Bone marrow (tissue), 2 donors: ENCODE measurements at places on chromosomes 16 and 17.
A peak's percentile ranks its signal among the peaks of the same experiment; 100 is the strongest.

GRCh38 chr17:48406936-48407567 is 23.0 kb downstream of the SKAP1 start:
- DNase-seq, result no peak

GRCh38 chr16:57028086-57028485 is 38.7 kb downstream of the NLRC5 start:
- no peak for DNase-seq

DNA sequence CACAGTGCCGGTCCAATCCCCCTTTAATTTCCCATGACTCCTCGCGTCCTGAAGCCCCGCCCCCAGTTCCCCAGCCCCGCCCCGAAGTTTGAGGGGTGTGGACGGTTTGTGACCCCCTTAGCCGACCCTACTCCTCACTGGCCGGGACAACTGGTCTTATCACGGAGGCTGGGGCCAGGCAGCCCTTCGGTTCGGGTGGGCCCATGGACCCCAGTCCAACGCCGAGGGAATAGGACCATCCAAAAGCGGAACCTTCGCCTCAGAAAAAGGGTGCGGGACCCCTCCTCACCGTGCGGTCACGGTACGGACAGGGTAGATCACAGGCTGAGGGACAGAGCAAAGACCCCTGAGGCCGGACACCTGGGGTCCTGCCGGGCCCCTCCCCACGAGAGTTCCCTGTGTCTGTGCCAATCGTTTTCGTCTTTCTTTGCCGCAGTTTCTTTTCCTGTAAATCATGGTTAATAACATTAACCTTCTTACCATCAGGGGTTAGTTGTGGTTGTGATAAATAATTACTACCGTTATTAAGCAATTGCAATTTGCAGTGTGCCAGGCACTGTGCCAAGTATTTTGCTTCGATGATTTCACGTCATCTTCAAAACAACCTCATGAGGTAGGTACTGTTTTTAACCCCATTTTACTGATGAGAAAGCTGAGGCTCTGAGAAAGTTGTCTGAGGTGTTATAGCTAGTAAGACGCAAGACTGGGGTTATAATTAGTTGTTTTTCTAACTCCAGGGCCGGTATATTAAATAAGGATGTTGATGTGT is 543 bp downstream of the TMUB2 start:
- no peak for DNase-seq

DNA sequence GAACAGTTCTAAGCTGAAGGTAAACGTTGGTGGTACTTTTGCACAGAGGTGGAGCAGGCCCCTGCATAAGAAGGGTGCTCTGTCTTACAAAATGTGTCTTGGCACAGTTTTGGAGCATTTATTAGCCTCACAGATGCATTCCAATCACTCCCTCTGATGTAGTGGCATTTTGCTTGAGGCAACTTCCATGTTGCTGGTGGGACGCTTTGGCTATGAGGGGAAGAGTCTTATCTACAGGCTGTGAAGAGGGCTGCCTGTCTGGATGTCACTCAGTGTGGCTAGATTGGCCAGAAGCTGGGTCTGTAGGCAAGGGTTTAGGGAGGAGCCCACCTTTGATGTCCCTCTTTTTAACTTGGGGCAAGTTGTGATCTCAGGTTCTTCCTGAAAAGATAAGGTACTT is 2.6 kb upstream of the RARA start:
- DNase-seq, result no peak

DNA sequence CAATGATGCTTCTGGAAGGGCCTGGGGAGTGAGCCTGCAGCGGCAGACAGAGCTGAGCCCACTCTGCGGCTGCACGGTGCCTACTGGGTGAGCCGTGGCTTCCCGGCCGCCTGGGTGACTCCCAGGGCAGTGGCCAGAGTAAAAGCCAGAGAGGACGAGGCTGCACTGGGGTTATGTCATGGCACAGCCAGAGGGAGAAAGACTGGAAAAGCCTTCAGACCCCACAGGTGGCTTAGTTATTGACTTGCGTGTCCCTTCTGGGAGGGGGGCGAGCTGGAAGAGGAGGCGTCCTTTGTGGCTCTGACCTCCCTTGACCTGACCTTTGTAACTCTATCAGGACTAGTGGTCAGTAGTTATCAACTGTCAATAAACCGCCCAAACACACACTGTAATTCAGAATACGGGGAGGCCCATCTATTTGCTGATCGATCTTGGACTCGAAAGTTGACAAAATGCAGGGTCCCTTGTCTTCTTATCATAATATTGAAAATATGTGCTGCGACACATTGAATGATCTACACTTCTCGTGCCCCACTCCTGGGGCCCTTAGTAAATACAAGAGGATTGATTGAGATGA is 385.9 kb upstream of the ZFHX3 start:
- DNase-seq, result no peak

GRCh38 chr16:58045096-58045495 is 19.5 kb downstream of the MMP15 start:
- DNase-seq, result no peak

DNA sequence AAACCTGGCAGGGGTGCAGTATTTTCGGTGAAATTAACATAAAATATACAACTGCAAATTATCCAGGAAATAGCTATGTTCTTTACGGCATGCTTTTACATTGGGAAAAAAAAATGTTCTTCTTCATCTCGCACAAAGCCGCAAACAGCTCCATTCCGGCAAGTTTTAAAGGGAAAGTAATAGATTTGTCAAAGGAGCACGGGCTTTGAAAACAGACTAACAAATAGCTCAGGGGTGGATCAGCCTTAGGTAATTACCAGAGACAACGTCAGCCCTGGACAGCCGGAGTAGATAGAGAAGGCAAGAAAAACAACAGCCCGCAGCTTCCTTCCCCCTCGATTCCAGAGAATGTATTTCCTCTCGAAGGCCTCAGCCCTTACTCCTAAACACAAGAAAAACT is 222.5 kb downstream of the C16orf78 start:
- DNase-seq, result no peak

GRCh38 chr16:89325861-89326471 is 108.5 kb downstream of the ZNF778 start:
- DNase-seq, result peak; percentile 79

- no peak for DNase-seq
Measured at GRCh38 chr16:50323335-50324011, 45.3 kb downstream of the BRD7 start.

- DNase-seq, result no peak
Measured at GRCh38 chr17:40430272-40431230, 12.7 kb upstream of the IGFBP4 start.

DNA sequence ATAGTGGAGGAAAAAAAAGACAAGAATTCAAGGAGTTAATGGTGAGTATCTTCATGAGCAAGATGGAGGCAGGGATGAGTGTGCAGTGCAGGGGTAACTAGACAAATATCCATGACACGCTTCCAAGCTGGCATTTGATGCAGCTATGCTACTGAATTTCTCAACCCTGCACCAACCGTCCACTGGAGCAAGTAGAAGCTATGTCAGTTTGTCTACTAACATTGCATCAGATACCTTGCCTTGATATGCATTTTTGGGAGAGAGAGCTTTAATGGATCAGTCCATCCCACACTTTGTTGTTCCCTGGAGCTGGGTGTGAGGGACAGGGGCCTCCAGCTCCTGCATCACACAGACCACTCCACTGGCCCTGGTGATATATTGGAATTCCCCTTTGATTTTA is 16.4 kb downstream of the CCL11 start:
- no peak for DNase-seq

DNA sequence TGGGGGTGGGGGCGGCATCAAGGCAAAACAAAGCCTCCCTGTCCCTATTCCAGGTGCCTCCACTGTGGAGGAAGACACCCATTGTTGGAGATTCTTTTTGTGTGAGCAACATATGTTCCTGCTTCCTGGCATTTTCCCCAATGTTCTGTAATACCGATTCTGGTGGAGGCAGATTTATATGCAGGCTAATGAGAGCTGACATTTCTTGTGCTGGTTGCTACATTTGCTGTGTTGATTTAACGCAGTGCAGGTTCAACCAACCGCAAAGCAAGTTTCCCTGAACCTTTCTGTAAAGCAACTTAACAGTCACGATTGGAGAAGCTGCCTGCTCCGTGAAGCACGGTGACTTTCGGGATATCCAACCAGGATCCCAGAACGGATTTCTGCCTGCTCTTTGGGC is 260.5 kb downstream of the CBLN1 start:
- no peak for DNase-seq

DNA sequence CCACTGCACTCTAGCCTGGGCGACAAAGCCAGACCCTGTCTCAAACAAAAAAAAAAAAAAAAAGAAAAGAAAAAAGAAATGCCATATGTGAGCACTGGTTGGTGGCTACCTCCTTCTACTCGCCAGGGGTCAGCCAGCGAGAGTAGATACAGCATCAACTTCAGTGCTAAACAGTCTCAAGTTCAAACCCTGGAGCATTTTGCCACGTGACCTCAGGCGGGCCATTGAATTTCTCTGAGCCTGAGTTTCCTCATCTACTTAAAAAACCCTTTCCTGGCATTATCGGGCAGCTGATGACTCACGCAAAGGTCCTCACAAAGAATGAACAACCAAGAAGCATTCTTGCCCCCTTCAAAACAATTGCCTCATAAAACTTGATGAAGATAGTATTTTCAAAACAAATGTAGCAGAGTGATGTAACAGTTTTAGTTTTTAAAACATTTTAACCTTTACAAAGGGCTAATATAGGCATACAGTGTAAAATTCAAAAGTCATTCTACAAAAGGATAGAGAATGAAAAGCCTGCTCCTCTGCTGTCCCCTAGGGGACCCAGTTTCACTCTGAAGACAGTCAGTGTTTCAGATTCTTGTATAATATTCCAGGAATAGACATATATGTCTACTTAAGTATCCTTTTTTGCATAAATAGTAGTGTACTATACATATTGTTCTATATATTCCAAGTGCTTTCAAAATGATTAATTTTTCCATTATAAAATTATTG is 28.4 kb downstream of the DNAH2 start:
- no peak for DNase-seq

DNA sequence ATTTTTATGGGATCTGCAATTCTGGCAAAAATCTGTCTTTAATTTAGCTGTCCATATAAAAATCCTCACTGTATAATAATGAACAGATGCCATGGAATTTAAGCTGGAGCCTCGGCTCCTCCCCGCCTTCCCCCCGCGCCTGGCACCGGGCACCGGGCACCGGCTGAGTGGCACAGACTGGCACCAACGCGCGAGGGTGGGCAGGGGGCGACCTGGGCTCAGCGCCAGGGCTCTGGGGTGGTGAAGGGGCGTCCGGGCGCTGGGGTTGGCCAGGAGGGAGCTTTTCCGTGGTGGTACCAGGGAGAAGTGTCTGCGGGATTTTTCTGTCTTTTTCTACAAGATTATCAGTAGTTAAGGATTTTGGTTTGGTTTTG is 9.1 kb downstream of the NEUROD2 start:
- DNase-seq, result no peak

GRCh38 chr16:3971706-3972105 is 91.2 kb upstream of the CREBBP start:
- no peak for DNase-seq

DNA sequence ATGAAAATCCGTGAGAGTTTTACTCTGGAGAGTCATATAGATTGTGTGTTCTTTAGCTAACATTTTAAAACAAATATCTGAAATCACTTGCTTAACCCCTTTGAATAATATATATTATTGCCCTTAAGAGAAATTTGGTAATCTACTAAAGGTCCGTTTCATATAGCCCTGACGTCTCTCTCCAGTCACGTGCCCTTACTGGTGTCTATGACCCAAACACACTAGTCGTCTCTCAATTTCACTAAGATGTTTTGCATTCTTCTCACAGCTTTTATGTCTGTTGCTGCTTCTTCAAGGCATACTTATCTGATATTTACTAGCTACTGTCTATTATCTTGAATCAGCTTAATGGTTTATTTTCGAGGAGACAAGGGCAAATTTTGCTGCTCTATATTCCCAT is 409.9 kb downstream of the KCNJ18 start:
- DNase-seq, result no peak

DNA sequence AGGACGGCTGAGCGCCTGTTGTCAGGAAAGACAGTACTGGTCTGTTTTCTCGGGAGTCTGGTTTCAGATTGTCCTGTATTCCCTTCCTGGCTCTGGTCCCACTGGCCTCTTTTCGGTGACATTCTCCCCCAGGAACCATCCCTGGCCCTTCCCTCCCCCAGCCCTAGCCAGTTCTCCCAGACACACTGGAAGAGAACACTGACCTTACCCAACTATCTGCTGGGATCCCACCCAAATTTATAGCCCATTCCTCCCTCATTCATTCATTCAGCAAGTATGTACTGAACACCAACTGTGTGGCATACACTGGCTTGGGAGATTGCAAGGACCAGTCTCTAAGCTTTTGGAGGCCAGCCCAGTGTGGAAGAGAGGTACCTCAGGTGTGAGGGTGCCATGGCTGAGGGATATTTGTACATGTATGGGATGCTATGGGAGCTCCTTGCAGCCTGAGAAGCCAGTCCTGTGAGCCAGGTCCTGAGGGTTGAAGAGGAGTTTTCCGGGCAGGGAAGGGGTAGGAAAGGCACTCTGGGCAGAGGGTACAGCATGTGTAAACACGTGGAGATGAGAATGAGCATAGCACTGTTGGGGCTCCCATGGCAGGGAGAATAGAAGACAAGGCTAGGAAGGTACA is 5.2 kb downstream of the RND2 start:
- DNase-seq, result no peak

DNA sequence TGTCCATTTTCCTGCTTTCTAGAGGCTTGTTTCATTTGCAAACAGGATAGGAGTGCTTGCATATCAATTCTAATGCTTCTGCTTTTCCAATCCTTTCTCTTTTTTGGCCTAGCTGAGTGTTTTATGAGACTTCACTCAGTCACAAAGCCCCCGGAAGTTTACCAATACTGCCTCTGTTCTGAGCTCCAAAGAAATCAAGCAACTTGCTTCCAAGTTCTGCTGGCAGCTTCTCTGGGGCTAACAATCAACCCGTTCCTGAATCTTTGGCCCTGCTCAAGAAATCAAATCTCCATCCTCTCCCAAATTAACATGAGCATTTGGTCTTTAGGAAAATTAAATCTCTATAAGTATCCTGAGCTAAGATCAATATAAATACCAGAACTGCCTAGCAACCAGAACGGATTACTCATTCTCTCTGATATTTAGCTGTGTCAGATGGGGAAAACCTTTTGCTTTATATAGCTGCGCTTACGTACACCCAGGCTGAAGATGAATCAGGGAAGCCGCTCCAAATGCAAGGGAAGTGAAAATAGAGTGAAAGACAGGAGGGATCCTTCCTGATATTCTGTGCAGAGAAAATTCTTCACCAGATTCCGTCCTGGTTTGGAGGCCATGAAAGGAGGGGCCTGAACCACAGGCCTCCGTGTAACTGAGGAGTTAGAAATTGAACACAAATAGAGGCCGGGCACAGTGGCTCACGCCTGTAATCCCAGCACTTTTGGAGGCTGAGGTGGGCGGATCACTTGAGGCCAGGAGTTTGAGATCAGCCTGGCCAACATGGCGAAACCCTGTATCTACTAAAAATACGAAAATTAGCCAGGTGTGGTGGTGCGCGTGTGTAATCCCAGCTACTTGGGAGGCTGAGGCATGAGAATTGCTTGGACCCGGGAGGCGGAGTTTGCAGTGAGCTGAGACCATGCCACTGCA is 23.3 kb upstream of the GRB2 start:
- DNase-seq, result no peak
